Activated CD8-positive, alpha-beta T cell treated with anti-CD3 and anti-CD28 coated beads for 36 hours (primary cell): ENCODE measurements at places on chromosomes 5 and 9.

DNA sequence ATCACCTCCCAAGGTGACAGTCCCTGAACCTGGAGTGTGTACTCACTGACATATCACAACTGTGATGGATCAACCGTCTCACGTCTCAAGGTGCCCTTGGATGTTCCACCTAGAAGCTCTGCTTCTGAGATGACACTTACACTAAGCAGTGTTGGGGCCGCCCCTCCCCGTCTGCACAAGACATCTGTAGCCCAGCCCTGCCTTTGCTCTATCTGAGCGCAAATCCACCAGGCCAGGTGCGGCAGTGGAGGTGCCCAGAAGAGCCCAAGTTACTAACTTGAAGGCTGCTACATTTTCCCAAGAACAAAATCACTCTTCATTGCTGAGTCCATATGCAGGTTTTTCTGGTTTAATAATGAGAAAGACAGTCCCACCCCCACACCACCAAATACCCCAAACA, 148.3 kb downstream of the FSTL4 start:
- no peak for DNase-seq

DNA sequence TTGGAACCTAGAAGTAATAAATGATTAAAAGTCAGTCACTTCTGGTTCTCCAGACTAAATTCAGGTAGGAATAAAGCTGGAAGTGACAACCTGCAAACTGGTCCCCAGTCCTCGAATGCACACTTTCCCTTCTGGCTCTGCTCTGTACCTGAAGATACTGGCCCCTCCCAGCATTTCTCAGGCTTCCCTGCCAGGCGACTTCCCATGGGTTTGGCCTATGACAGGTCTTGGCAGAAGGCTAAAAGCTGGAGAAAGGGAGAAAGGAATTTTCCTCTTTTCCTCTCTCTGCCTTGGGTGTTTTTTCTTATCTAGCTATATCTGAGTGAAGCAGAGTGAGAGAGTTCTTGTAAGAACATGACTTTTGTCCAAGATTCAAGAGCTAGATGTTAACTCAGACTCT, 1005.7 kb downstream of the DTWD2 start:
- DNase-seq, result no peak

- no peak for DNase-seq
Measured at GRCh38 chr9:10873999-10874398, 261.2 kb upstream of the PTPRD start.

GRCh38 chr5:538801-539468, 14.7 kb upstream of the SLC9A3 start:
- no peak for DNase-seq

DNA sequence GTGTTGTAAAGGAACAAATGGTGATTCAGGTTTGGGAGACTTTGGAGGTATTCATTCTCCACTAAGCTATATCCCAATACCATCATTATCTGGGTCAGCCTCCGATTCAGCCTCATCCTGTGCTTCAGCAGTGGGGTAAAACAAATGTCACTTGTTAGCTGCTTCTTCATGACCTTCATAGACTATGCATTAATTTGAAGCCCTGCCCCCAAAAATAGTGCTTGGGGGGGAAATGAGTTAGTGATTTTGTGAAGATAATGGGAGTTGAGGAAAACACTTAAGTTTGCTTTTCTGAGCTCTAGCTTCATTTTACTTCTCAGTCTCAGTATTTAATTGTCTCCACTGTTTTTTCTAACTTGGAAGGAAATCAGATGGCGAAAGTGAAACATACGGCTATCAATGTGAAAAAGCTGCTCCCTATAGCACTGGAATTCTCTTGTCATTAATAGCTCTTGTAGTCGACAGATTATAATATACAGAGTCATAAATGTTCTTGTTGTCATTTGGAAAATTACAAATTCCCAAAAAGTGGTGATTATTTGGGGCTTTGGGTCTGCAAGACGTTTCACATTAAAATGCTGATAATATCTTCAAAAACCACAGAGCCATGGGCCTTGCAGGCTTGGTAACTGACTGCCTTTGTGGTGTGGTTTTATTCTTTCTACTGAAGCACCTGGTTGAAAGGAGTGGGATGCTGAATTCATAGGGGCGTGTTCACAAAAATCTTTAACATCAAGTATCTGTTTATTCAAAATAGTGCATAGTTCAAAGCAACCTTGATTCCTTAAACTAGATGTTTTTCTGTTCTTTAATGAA, 40.0 kb downstream of the PIK3R1 start:
- DNase-seq, result peak; percentile 35

GRCh38 chr5:109239456-109239855, 170.3 kb downstream of the PJA2 start:
- DNase-seq, result no peak

DNA sequence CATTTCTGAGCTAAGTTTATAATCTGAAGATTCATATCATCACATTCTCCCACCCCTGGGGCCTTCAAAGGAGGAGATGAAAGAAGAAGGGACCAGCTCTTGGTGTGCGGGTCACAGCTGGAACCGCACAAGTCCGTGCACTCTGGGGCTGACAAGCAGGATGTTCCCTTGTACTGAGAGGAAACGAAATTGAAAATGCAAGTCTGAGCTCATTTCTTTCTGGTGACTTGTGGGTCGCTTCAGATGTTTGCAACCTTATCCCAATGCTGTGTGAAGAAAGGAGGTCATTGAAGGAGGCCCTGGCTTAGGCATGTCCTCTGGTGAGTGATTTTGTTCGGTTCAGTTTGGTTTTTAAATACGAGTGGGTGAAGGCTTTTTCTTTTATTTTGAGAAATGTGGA, 59.6 kb downstream of the C9orf152 start:
- peak; percentile 84 for DNase-seq

GRCh38 chr5:34639852-34640626, 16.1 kb upstream of the RAI14 start:
- DNase-seq, result no peak

DNA sequence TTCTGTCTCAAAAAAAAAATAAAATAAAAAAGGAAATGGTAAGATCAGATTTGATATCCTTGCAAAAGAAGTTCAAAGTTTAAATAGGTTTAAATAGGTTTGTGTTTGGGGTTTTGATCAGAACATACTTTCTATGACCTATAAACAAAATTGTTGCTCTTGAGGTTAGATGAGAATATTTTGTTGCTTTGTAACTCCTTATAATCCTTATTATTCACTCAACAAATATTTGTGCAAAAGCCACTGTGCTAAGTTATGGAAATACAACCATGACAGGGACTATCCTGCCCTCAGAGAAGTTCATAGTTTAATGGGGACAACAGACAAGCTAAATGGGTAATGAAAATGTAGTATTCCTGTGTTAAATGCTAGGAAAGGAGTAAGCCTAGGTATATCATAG, 71.5 kb downstream of the INVS start:
- DNase-seq, result no peak

GRCh38 chr5:160792732-160793529, 59.1 kb downstream of the ATP10B start:
- no peak for DNase-seq

- no peak for DNase-seq
Measured at GRCh38 chr5:59330680-59331079, 562.8 kb downstream of the PDE4D start.

- DNase-seq, result peak; percentile 60
Measured at GRCh38 chr9:37034305-37034937, 353 bp upstream of the PAX5 start.

DNA sequence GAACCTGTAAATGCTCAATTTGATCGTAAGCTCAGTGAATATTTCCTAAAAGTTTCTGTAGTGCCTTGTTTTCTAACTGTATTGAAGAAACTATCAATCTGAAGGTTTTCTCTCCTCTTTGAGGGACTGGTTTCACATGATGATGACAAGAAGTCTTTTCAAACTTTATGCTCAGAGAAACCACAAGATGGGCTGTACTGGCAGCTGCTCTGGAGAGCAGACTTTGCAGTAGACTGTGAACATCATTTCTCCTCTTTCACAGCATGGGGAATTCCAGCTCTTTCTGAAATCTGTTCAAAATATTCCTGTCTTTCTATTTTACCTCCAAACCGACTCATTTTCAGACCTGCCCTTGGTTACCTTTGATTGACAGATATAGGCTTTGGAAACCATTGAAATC, 194.4 kb downstream of the IZUMO3 start:
- DNase-seq, result no peak

- peak; percentile 19 for DNase-seq
Measured at GRCh38 chr5:157516006-157516405, 56.0 kb downstream of the NIPAL4 start.

- DNase-seq, result peak; percentile 41
Measured at GRCh38 chr9:110626101-110626829, 42.3 kb upstream of the MUSK start.
